ENCODE measurements at places on chromosomes 12 and 14.

DNA sequence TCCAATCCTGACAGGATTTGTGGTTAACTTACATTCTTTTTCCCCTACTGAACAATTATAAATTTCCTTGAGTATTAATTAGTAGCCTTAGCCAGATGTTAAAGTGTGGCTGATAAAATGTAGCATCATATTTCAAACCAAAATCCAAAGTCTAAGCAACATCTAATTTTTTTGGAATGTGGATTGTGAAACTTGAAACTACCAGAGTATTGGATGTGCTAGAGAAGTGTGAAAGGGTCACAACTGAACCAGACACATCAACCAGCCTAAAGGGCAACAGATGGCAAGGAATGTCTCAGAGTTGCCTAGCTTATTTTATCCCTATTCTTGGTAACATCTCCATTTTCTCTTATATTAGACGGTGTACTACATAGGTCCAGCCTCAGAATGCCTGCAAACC, 153.1 kb upstream of the DCN start:
- no peak for DNase-seq

GRCh38 chr12:95851606-95852005, 7.1 kb upstream of the SNRPF start:
- no peak for DNase-seq

DNA sequence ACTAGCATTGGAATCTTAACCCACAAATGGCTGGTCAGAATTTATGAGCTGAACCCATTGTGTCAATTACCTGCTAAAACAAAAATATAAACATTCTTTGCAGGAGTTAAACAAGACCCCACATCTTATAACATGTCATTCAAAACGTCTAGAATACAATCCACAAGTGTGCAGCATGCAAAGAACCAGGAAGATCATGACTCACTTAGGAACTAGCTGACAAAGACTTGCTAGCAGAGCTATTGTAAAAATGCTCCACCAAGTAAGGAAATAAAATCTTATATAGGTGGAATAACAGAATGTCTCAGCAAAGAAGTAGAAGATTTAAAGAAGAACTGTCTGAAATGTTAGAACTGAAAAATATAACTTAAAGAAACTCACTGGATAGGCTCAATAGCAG, 26.5 kb upstream of the POC1B start:
- no peak for DNase-seq

- no peak for DNase-seq
Measured at GRCh38 chr12:42944516-42944915, 355.0 kb upstream of the PRICKLE1 start.

DNA sequence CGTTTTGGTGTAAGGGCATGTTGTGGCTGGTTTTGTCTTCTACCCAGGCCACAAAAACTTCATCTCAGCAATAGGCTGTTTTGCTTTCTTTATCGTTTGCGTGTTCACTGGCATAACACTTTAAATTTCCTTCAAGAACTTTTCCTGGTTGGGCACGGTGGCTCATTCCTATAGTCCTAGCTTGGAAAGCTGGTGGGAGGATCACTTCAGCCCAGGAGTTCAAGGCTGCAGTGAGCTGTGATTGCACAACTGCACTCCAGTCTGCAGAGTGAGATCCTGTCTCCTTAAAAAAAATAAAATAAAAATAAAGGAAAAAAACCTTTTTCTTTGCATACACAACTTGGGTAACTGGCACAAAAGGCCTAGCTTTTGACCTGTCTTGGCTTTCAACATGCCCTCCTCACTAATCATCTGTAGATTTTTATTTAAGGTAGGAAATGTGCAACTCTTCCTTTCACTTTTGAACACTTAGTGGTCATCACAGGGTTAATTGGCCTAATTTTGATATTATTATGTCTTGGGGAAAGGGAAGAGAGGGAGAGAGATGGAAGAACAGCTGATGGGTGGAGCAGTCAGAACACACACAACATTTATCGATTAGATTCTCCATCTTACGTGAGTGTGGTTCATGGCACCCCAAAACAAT, 78.9 kb upstream of the PSMA6 start:
- DNase-seq = no peak

DNA sequence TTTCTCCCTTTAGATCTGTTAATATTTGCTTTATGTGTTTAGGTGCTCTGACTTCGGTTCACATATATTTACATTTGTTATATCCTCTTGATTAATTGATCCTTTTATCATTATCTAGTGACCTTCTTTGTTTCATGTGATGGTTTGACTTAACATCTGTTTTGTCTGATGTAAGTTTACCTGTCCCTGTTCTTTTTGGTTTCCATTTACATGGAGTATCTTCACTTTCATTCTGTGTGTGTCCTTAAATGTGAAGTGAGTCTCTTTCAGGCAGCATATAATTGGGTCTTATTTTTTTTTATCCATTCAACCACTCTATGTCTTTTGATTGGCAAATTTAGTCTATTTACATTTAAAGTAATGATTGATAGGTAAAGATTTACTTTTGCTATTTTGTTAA, 24.2 kb downstream of the TRMT5 start:
- DNase-seq = no peak

GRCh38 chr12:106901276-106901675, 54.4 kb upstream of the TMEM263 start:
- no peak for DNase-seq

DNA sequence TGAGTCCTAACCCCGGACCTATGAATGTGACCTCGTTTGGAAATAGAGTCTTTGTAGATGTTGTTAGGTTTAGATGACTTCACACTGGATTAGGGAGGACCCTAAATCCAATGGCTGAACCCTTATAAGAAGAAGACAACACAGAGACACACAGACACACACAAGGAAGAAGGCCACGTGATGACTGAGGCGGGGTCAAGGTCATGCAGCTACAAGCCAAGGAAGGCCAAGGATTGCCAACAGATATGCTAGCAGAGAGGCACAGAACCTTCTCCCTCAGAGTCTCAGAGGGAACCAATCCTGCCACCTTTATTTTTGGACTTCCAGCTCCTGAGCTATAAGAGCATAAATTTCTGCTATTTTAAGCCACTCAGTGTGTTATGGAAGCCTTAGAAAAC, 31.8 kb downstream of the LTBP2 start:
- no peak for DNase-seq

DNA sequence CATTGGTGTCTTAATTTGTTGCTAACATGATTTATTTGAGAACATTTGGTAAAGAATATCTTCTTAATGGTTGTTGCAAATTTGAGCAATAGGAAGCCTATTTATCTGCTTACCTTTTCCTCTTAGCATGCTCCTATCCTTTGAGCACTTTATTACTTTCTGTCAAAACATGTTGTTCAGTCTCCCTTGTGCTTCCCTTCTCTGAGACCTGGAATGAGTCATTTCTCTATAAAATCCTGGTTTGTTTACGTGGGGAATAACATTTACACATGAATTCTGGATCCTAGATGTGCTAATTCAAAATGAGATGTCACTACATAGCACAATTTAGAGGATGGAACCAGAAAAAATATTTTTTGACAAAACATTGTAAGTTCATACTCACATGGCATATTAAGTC, 844.0 kb upstream of the LRFN5 start:
- no peak for DNase-seq

DNA sequence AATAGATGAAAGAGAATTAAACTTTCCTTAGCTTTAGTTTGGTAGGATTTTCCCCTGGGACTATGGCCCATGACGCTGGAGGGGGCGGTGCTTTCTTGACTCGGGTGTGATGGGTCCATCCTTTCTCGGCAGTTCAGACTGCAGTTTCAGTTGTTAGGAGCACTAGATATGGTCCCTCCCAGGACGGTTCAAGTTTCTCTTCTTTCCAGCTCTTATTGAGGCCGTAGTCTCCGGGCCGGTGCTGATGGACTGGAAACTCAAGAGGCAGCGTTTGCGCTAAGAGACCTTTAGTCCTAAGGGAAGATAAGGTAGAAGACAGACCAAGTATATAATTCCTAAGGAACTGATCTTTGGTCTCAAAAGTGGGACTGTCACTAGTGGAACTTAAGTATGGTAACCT, 111.2 kb downstream of the RIN3 start:
- no peak for DNase-seq

DNA sequence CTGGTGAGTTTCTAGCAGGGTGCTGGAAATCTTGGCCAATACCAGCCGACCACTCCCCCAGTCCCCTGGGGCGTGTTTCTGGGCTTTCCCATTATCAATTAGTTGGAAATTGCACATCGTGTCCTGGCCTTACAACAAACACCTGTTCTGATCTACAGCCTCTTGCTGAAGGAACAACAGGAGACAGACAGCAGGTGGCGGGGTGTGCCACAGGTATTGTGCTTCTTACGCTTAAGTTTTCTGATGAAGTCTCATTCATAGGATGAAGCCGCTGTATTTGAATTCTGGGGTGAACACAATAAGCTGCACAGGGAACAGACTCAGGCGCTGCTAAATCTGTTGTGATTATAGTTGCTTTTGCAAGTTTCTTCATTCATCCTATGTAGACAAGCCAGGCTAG, 703 bp downstream of the HIGD1C start:
- DNase-seq = no peak

DNA sequence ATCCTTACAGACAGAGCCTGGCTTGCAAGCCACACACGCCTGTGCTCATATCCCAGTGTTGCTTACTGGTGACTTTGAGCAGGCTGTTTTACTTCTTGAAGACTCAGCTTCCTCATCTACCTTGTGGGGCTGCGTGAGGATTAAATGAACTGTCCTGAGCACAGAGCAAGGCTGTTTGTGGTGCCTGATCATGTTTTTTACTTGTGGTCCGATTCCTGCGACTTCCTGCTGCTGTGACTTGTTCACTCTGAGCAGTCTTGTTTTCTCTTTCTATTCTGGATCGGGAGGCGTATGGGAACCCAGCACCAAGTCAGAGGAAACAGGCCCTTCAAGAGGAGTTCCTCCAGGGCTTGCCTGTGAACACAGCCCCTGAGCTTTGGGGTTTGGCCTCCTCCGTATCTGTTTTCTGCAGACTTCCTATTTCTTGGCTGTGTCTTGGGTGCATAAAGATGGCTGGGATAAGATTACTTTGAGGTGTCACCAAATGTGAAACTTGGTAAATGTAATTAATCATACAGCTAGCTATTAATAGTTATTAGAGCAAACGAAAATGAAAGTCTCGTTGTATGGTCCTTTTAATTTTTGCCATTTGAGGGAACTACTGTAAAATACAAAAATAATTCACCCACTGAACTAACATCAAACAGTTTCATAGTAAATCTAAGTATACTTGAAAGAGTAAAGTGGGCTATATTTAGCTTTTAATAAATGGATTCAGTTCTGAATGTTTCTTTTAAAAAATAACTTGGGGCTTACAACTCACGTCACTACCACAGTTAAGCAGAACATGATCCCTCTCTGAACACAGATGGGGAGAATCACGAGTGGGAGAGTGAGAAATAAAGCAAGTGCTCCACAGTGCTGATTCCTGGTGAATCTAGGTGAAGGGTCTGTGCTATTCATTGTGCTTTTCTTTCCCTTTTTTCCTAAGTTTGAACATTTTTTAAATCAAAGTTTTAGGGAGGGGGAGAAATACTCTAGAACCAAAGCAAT, 251.5 kb downstream of the FOXN3 start:
- DNase-seq = no peak

DNA sequence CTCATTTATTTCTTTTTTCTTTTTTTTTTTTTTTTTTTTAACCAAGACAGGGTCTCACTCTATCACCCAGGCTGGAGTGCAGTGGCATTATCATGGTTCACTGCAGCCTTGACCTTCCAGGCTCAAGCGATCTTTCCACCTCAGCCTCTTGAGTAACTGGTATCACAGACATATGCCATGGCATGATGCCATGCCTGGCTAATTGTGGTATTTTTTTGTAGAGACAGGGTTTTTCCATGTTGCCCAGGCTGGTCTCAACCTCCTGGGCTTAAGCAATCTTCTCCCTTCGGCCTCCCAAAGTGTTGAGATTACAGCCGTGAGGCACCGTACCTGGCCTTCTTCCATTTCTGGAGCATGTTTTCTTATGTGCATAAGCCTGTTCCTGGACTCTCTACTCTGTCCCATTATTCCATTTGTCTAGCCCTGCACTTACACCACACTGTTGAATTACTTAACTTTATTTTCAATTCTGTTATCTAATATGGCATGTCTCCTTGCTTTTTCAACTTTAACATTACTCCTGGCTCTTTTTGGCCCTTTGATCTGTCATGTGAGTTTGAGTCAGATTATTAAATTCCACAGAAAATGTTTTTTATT, 47.9 kb upstream of the PTGDR start:
- no peak for DNase-seq

GRCh38 chr12:93956551-93956950, 191.8 kb upstream of the PLXNC1 start:
- DNase-seq = no peak

GRCh38 chr14:61034416-61035120, 53.5 kb downstream of the SLC38A6 start:
- DNase-seq = no peak

GRCh38 chr12:28583701-28584261, 393.5 kb downstream of the CCDC91 start:
- no peak for DNase-seq

DNA sequence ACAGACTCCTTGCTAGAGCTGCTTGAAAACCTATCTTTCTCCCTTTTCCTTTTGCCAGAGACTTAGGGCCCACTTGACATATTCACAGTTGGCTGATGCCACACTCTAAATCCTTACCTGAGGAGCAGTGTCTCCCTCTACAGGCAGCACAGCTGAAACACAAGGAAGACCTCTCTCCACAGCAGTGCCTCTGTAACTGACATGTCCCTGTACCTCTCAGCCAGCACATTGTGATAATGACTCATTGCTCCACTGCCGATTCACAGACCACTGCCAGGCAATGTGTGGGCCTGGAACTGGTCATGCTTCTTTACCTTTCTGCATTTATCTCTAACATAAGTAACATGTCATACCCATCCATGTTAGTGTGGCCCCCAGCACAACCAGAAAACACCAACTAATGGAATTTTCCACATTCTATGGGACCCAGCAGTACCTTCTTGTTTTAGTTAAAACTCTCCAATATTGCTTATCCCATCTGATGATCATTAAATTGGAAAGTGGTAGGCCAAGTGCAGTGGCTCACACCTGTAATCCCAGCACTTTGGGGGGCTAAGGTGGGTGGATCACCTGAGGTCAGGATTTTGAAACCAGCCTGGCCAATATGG, 56.5 kb downstream of the GTF2A1 start:
- DNase-seq = no peak

DNA sequence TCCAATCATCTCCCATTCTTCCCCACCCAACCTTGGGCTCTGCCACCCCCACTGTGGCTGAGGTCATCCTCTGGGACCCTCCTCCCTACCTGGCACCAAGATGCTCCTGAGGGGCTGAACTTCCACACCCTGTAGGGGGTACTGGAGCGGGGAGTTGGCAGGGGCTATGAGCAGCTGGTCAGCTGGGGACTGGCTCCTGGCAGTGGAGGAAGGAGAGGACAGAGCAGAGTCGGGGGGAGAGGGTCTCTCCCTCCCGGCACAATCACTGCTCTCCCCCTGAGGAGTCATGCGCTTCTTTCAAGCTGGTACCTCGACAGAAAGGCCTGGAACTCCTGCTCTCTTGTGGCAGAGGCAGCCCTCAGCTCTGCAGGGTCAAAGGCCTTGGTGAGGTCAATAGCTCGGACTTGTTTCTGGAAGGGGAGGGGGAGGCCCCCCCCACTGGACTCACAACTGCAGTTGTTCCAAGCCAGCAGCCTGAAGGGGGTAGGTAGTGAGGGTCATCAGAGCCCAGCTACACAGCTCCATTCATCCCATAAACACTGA, 2.0 kb downstream of the B4GALNT1 start:
- no peak for DNase-seq

Data from stimulated activated CD4-positive, alpha-beta T cell treated with anti-CD3 and anti-CD28 coated beads, TNF-alpha, amount 100 ng/mL, for 1 hour (primary cell).